ENCODE measurements at places on chromosomes 7 and 10. TPM values are rescaled to one million over a fixed set of nuclear protein-coding genes. Genes with fewer than 3 reads are reported as not detected.

DNA sequence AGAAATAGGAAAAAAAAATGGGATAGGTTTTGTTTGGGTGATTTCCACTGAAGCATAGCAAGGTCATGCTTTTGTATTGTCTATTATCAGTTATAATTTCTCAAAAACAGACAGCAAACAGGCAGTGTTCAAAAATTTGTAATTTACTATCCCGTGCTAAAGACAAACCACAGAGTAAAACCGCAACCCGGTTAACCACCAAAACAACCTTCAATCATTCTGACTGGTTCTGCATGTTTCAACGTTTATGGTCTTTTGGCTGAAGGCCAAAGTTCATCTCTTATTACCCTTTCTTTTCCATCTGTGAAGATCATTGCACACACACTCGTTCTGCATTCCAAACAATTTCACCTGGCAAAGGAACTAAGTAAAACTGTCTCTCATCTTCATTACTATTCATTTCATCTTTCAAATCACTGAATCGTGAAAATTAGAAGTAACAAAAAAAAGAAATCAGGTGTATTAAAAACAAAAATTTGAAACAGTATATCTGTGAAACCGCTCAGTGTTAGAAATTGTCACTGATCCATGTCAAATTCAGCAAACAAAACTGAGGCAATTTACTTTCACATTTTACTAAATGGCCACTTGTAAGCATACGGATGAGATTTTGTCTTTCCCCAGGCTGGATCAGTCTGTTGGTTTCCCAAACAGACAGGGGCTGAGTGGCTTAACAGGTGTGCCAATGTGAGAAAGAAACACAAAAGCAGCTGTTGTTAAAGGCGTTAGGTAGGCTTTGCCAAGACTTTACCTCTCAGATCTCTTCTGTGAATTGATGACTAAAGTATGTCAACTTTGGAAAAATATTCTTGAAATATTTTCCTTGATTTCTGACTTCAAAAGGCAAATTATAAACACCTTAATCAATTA lies 539.6 kb downstream of the CNTNAP2 start:
- no peak for DNase-seq

- no peak for DNase-seq
Measured at GRCh38 chr7:142139597-142140400, 28.3 kb downstream of the MGAM2 start.

DNA sequence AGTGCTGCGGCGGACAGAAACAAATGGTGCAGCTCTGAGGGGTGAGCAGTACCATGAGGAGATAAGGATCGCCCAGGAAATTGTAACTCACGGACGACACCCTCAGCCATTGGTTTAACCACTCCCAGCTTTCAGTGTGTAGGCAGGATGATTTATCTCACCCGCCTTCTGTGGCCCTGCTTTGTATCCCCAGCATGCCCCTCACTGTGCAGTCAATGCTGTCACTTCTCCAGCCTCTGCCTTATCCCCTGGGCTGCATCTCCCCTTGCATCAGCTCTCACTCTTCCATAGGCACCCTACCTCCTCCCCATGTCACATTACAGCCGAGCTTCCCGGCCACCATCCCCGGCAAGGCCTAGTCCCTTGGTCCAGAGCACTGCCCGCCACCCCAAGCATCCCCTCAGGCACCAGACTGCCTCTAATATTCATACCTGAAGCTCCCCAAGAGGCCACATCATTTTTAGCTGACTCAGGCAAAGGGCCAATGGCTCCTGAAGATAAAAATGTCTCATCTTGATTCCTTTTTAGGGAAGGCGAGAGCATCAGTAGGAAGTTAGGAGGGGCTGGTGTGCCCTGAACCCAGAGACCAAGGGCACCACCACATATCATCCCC lies 77.1 kb downstream of the CARD11 start:
- DNase-seq = no peak

- no peak for DNase-seq
Measured at GRCh38 chr7:73770860-73771670, 995 bp upstream of the CLDN3 start.

DNA sequence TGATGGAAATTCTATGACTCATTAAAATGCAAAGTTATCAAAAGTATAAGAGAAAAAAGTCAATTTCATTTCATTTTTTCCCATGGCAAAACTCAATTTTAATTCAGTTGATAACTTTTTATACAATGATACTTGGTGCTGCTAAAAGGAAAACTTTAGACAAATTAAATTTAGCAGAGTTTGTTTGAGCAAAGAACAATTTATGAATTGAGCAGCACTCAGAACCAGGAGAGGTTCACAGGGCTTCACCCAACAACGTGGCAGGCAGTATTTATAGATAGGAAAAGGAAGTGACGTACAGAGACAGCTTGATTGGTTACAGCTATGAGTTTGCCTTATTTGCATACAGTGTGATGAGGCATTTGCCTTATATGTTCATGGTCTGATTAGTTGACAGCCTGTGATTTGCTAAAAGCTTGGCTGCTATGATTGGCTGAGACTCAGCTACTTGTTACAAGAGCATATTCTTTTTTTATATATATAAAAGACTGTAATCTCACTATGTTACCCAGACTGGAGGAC lies 157.2 kb upstream of the CELF2 start:
- DNase-seq = no peak

DNA sequence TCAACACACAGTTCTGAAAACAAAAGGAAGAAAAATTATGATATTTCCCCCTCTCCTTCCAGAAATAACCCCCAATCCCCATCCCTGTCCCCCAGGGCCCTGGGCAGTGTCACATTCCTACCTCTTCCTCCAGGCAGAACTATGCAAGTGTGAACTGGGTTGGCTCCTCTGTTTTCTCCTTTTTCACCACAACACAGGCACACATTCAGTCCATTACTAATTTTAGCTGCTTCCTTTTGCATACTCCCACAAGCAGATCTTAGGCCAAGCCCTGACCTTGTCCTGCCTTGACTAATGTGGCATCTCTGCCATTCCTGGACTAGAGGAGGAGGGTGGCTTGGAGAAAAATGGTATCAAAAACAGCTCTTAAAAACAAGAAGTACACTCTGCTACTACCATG lies 208.1 kb downstream of the HDAC9 start:
- DNase-seq = no peak

DNA sequence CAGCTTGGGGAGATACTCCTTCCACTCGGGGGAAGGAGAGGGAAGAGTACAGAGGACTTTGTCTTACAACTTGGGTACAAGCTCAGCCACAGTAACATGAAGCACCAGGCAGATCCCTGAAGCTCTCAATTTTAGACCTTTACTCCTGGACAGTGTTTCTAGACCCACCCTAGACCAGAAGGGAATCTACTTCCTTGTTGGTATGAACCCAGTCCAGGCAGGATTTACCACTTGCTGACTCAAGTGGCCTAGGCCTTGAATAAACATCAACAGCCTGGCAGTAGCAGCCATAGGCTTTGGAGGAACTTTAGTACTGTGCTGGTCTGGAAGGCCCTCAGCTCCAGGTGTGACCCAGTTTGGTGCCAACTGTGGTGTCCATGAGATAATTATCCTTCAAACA lies 173.1 kb downstream of the ADRA2A start:
- no peak for DNase-seq

- no peak for DNase-seq
Measured at GRCh38 chr7:75039166-75039565, 34.4 kb downstream of the RCC1L start.

DNA sequence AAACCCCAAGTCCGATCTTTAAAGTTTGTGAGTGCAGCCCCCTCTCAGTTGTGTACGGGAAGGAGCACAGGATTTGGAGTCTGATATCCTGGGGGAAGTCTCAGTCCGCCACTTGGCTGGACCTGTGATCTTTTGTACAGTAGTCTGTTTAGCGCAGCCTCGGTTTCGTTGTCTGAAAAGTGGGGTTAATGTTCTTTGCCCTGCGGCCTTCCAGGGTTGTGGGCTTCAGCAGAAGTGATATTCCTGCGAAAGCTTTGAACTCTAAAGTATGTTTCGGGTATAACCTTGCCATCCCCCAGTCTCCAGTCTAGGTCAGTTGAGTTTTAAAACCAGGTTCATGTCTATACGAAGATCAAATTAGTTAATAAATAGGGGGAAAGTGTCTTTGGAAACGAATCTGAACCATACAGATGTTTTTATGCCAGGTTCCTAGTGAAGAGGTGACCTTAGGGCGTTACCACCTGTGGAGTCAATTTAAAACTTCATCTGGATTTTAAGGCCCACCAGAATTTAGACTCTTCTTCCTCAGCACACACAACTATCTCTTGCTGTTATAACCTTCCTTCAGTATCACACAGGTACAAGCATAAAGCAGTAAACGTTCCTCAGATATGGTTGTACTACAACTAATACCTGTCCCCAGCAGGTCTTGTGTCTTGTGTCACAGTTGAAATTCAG lies 904 bp downstream of the R3HCC1L start:
- DNase-seq = no peak

The MLXIPL gene
- not detected for total RNA-seq

The NRG3 gene
- total RNA-seq = not detected

Data from spleen (tissue), 13 donors.